ENCODE measurements at places on chromosomes 7 and 10.

DNA sequence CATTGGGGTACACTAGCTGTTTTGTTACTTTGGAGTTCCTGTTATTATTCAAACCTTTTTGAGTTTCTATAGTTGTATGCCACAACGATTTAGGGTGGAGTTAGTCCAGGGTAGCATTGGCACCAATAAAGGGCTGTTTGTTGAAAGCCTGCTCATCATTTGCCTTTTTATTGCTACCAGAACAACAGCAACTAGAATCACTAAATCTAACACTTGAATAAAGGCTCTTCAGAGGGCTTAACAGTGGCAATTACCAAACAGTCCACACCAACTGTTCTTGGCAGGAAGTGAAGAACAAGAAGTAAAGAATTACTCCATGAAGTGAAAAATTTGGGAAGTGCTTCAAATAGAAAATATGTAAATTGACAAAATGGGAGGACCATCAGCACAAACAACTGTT, 621.4 kb downstream of the PHTF2 start:
- DNase-seq, result no peak

DNA sequence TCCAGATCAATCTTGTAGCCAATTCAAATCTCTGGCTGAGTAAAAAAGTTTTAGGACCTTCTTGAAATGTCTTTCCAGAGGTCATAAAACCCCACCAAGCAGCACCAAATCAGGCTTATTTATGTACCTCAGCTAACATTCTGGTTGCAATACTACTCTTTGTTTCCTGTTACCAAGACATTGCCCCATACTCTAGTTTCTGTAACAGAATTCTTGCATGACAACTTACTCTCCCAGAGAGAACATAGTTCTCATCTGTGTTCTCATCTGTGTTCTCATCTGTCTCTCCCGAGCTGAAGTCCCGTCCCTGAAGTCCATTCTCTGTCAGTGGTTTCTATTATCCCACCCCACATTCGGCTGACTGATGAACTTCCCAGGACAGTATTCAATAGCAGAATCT, 1285.1 kb downstream of the XPNPEP1 start:
- no peak for DNase-seq

DNA sequence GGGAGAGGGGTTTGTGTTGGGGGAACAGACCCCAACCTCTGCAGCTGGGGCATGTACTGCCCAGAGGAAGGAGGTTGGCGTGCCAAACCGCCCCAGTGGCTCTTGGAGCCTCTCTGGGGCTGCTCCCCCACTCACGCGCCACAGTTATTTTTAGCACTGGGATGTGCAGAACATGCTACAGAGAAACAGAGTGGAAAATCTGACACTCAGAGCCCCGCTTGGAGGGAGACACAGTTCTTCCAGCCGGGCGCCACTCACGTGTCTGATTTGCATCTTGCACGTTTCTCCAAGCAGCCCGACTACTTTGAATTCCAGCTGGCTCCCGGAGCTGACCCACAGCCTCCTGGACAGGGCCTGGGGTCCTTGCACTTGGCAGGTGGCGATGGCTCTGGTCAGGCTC, 182.0 kb downstream of the RPS24 start:
- DNase-seq, result no peak

DNA sequence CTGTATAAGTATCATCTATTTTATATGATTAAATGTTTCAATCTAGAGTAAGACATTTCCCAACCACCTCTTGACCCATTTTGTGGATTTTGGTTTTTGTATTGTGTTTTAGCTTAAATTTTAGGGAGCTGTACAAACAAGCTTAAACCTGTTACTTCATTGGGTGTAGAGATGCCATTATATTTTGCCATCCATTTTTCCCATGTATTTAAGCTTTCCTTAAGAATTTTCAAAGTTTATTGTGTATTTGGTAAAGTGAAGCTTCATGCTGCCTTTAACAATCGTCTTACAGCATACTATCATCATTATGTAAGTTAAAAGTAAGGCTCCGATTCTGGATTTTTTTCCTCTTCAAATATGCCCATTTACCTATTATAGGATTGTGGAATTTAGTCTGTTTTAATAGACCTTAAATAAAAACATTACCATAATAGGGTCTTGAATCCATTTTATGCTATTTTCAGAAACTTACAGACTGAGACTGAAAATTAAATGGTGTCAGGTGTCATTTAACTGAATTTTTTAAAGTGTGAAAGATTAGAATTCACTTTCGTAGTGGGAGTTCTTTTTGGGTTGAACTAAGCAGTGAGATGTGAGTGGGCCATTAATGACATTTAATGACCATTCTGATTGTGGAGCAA, 2.2 kb downstream of the KMT2E start:
- no peak for DNase-seq

- no peak for DNase-seq
Measured at GRCh38 chr7:132904209-132904608, 177.7 kb downstream of the CHCHD3 start.

GRCh38 chr7:26378016-26378415, 86.4 kb downstream of the SNX10 start:
- DNase-seq, result no peak

GRCh38 chr7:32336726-32337125, 153.5 kb downstream of the LSM5 start:
- no peak for DNase-seq

DNA sequence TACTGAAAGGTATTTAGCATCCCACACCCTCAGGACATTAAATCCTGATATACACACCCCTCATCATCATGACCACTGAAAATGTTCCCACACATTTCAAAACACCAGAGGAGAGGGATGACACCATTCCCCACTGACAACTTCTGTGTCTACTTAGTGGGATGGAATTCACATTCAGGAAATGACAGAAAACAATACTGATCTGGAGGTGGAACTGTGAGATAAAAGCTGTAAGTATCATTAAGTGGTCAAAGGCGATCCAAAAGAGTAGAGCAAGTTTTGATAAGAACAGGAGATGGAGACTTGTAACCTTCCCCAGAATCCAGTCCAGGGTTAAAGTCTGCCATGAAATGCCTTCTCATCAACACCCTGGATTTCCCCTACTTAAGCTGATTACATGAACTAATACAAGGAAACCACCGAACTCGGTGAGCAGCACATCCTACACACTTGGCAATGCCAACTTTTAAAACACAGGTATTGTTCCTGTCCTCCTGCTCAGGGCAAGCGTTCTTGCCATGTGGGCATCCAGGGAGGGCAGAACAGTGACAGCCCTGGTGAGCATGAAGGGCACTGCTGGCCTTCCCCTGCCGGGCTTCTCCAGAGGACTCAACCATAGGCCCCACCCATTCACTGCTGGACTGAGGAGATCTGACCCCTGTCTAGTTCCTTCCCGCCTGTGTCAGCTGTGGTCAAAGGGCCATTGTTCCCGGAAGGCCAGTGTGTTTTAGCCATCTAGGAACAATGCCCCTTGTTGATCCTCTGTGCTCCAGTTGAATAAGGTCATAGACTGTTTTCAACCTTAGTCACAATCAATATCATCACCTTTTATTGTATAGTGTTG, 85.0 kb downstream of the SGMS1 start:
- DNase-seq, result no peak

GRCh38 chr7:82442492-82443035, 1.0 kb downstream of the CACNA2D1 start:
- DNase-seq, result no peak

DNA sequence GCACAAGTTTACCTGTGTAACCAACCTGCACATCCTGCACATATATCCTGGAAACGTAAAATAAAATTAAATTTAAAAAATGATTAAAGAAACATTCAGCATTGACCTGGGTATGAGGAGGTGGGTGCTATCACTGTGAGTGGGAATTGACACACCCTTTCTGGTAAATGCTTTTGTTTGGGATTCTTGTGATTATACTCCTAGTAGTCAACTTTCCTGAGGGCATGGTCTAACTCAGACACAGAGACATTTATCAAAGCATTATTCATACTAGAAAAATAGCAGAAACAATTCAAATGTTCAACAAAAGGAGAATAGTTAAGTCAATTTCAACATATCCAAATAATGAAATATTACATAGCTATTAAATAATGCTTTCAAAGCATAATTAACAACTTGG, 44.2 kb downstream of the CNNM2 start:
- DNase-seq, result no peak

GRCh38 chr7:107207459-107207858, 38.7 kb downstream of the HBP1 start:
- no peak for DNase-seq

- DNase-seq, result no peak
Measured at GRCh38 chr10:49744091-49744685, 17.9 kb downstream of the OGDHL start.

DNA sequence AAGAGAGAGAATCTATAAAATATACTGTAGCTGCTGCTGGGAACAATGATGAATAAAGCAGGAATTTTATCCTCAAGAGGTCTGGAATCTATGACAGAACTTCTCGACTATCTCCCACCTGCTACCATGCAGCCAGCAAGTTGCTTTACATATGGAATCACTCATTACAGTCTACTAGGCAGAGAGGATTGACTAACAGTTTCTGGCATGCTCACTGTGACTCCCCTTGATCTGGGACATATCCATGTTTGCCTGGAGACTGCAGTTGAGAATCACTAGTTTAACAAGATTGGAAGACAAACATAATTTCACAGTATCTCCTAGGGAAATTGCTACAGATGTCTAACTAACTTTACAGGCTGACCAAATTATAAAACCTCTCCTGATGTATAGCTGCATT, 13.3 kb downstream of the GPR37 start:
- DNase-seq, result no peak

GRCh38 chr7:135801045-135801693, 52.6 kb upstream of the FAM180A start:
- DNase-seq, result peak; percentile 42

DNA sequence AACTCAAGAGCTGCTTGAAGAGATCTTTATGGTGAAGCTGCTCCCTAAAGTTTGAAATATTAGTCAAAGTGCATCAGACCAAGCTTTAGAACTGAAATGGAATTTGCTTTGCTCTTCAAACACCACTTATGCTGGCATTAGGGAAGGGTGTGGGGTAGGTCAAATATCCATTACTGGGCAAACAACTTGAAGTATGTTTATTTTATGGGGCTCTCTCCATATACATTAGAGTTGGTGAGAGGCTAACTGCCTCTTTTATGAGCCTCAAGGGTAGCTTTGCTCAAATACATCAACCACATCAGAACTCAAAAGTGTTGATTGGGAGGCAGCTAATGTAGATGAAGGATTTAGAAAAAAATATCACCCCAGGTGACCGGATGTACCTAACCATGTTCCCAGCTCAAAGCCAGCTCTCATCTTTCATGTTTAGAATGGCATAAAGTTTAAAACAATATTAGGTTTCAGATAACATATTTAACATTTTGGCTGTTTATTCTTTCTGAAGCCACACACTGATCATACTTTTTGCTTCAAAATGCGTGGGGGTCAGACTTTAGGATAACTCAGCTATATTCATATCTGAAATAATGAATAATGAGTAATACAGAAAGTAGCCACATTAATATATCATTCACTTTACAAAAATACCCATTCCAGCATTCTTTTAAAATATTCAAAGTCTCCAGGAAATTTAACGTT, 318.6 kb downstream of the PTEN start:
- DNase-seq, result no peak

DNA sequence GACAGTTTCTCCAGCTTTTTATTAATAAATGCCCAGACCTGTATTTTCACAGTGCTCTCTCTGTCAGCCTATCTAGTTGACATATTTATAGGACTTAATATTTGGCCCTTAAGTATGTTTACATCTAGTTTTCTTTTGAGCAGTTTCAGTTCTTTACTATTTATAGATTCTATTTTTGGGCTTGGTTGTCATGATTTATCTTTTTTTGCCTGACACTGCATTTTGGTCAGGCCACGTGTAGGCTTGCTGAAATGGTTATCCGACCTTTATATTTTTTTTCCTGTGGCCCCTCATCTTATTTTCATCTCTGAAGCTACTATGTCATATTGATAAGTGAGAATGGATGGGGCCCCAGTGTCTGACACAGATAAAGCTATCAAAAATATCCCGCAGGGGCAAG, 515.4 kb upstream of the FZD8 start:
- DNase-seq, result no peak

- DNase-seq, result no peak
Measured at GRCh38 chr7:14073988-14074387, 84.5 kb upstream of the ETV1 start.

GRCh38 chr10:7717767-7718166, 14.7 kb downstream of the ITIH2 start:
- DNase-seq, result no peak

DNA sequence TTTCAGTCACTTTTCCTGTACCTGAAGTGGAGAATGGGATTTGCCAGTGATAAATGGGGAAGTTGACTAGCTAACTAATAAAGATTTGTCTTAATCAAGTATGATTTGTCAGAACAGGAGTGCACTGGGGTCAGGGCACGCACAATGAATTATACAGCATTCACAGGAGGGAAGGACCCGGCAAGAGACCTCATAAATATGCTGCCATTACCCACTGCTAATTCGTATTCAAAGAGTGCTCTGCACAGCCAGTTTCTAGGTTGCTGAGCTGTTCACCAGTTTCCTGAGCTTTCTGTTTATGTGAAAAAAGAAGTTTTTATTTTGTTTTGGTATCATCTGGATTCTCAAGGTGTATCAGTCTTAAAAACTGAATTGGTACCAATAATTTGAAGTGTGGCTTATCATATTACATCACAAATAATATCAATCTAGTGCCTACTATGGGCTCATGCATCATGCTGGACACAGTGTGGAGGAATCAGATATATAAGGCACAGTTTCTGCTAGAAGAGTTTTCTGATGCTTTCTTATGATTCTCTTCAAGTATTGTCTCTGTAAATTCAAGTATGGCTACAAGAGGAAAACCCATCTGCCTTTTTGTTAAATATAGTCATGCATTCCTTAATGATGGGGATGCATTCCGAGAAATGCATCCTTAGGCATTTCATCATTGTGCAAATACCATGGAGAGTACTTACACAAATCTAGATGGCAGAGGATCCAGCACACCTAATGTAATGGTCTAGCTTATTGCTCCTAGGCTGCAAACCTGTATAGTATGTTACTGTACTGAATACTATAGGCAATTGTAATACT, 202.2 kb downstream of the VTI1A start:
- no peak for DNase-seq

- DNase-seq, result no peak
Measured at GRCh38 chr10:103627111-103627892, 133.8 kb downstream of the NEURL1 start.

DNA sequence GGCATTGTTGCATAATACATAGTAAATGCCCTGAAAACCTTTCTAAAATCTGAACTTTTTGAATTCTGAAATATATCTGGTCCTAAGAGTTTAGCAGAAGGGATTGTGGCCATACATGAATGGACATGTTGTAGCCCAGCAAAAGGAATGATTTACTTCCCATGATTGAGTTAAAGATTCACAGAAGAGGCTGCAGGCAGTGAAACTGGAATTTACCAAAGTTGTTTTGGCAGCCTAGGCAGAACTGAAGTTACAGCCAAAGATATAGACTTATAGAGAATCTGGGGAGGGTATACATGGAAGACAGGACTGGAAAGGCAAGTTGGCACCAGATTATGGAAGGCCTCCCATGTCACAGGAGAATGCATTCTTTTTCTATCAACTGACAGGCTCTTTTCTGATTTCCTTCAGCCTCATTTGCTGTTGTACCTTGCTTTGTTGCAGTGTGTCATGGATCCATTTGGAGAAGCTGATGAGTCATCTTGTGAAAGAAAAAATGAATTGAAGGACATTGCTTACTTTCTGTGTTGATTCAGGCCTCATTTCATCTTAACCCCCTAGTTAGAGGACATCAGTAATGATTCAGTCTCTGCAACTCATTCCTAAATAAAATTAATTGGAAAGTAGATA, 356.2 kb upstream of the LRGUK start:
- DNase-seq, result no peak
